Right forelimb (tissue), 1 donor: ENCODE measurements at places on chromosomes 11 and 22.

DNA sequence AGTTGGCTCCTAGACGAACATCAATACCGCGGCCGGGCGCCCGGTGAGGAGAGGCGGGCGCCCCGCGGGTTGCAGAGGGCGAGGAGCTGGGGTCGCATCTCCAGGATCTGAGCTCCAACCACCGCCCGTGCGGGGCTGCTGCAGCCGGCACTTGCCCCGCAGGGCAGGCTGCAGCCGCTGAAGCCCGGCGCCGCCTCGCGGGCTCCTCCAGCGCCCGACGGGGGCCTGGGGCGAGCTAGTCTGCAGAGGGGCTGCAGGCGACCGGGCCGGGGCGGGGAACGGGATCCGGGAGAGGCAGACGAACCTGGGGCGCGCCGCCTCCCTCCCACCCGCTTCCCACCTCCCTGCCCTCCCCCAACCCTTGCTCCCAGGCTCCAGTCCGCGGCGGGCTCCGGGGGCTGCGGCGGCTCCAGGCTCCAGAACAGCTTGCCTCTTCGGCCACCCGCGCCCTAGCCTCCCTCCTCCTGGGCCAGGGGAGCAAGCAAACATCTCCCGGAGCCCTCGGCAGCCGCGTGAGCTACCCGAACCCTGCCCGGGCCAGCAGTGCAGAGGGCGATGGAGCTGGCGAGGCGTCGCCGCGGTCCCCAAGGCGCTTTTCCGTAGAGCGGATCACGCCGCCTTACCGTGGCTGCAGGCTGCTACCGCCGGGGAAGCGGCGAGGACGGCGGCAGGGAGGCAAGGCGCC is 802 bp downstream of the TENM4 start:
- peak; percentile 81 for DNase-seq

GRCh38 chr22:45155050-45155840 is 8.5 kb upstream of the NUP50 start:
- DNase-seq: no peak

DNA sequence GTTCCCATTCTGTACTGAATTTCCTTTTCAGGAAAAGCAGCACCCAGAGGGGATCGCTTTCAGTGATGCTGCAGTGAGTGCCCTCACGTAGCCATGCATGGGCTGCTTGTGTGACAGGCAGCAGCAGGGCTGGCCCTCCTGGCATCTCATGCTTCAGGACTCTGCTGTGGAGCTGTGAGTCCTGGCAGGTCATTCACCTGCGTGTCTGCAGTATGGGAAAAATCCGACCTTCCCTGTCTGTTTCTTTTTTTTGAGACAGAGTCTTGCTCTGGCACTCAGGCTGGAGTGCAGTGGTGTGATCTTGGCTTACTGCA is 13.4 kb downstream of the GLB1L2 start:
- no peak for DNase-seq

- no peak for DNase-seq
Observed at GRCh38 chr11:27234043-27234668, 128.9 kb downstream of the CCDC34 start.

DNA sequence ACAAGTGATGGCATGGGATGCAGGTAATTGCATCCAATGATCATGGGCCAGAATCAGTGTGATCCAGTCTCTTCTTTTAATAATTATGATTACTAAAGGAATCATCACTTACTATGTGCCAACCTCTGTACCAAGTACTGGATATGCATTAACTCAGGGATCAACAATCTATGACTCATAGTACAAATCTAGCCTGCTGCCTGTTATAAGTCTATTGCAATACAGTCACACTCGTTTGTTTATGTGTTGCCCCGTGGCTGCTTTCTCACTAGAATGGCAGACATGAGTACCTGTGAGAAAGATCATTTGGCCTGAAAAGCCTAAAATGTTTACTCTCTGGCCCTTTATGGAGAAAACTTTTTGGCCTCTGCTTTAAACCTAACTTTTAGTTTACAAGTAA is 45.0 kb downstream of the OR6Q1 start:
- no peak for DNase-seq

GRCh38 chr22:31098632-31099110 is 8.7 kb downstream of the SELENOM start:
- DNase-seq: peak; percentile 44

DNA sequence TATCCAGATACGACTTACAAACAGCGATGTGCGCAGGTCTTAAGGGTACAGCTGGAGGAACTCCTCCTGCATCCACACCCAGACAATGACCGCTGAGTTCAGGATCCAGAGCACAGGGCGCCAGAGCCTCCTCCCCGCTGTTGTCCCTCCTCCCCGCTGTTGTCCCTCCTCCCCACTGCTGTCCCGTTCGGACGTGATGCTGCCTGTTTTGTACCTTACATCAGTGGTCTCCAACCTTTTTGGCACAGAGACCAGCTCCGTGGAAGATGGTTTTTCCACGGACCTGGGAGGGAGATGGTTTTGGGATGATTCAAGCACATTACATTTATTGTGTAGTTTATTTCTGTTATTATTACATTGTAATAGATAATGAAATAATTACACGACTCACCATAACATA is 62.0 kb downstream of the PHF21B start:
- no peak for DNase-seq

GRCh38 chr11:102361086-102362031 is 14.3 kb downstream of the BIRC2 start:
- no peak for DNase-seq

- DNase-seq: no peak
Observed at GRCh38 chr11:32817181-32817851, 12.4 kb upstream of the PRRG4 start.

DNA sequence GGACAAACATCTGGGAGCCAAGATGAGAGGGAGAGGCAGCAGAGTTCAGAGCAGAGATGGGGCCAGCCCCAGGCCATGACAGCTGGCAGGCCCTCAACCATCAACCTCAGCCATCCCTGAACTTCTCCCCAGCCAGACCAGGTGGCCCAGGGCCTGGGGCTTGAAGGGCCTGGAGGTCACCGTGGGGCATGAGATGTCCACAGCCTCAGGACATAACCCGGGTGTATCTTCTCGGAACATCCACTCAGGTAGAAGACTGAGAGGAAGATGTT is 12.4 kb upstream of the SLC39A13 start:
- DNase-seq: no peak

- no peak for DNase-seq
Observed at GRCh38 chr22:30351226-30351625, 5.5 kb downstream of the SF3A1 start.

GRCh38 chr11:42972741-42973140 is 339.1 kb upstream of the API5 start:
- no peak for DNase-seq
